CD4-positive, alpha-beta T cell (primary cell): ENCODE measurements at places on chromosomes 1 and 21. TPM values are rescaled to one million over a fixed set of nuclear protein-coding genes. Genes with fewer than 3 reads are reported as not detected.

GRCh38 chr21:31987696-31988095 is 114.9 kb downstream of the HUNK start:
- H3K36me3 ChIP-seq = no peaks in the 10 kb centered on the region
- H3K4me3 ChIP-seq = no peak overlapping the region
- H3K27me3 ChIP-seq = no peaks in the 10 kb centered on the region
- H3K4me1 ChIP-seq = no peaks in the 10 kb centered on the region
- no peak overlapping the region for H3K27ac ChIP-seq

DNA sequence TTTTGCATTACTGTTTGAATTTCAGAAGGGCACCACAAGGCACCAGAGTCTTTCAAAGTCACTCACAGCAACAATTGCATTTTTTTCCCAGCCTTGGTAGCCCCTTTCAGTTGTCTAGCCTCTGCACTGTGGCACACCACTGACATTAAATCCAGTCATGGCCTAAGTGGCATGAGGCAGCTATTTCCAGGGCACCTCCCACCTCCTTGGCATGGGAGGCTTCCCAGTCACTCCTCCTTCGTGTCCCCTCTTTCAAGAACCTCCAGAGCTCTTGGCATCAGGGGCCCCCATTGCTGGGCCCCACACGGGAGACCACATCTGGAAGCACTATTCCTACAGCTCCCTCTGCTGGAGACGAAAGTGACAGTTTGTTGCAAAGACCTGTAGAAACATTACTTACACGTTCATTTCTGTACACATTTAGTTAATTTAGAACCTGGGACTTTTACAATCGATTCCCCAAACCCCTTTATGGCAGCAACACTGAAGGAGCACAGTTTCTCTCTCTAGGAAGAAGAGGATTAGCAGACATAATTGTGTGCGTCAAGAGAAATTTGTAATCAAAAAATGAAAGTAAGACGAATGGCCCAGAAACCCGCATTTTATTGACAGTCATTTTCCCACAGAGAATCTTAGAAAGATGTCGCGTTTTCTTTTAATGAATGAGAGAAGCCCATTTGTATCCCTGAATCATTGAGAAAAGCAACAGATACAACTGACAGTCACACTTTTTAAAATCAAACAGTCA is 5.7 kb upstream of the CHD5 start:
- no peak overlapping the region for H3K27ac ChIP-seq
- no peak overlapping the region for H3K4me3 ChIP-seq
- H3K36me3 ChIP-seq = peaks cover 40% of the 10 kb centered on the region
- H3K27me3 ChIP-seq = peaks cover 13% of the 10 kb centered on the region
- H3K4me1 ChIP-seq = peaks cover 8% of the 10 kb centered on the region

The LHX4 gene
- not detected for total RNA-seq

The S100A7 gene
- not detected for total RNA-seq

The PCSK9 gene
- total RNA-seq = not detected

GRCh38 chr1:161727256-161727924 is 6.0 kb downstream of the FCRLB start:
- no peaks in the 10 kb centered on the region for H3K27me3 ChIP-seq
- H3K4me3 ChIP-seq = peak overlapping the region; percentile 80
- peak overlapping the region; percentile 40 for H3K27ac ChIP-seq
- H3K4me1 ChIP-seq = peaks cover 33% of the 10 kb centered on the region
- DNase-seq = peak; percentile 80

DNA sequence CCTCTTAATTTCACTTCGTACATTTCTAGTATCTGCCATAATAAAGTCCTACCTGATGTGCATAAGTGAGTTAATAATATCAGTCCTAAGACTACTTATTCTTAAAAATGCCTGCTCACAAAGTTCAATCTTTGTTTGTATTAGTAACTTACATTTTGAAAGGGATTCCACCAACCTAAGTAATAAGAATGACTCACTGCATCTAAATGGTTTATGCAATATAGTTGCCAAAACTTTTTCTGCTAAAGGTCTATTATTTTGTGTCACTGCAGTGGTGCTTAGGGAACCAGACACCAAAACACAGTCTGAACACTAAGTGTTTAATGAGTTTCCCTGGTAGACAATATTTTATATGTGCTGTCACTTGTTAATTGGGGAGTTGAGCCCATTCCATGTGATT is 1.8 kb downstream of the ZNF669 start:
- DNase-seq = no peak
- H3K27ac ChIP-seq = no peak overlapping the region
- H3K27me3 ChIP-seq = peaks cover 9% of the 10 kb centered on the region
- peaks cover 15% of the 10 kb centered on the region for H3K4me1 ChIP-seq
- H3K4me3 ChIP-seq = no peak overlapping the region

- peaks cover 31% of the 10 kb centered on the region for H3K36me3 ChIP-seq
- H3K4me3 ChIP-seq = peak overlapping the region; percentile 82
- no peaks in the 10 kb centered on the region for H3K27me3 ChIP-seq
Observed at GRCh38 chr1:24416666-24417391, 1.2 kb downstream of the NIPAL3 start.

GRCh38 chr1:9070486-9070885 is 1.1 kb upstream of the SLC2A5 start:
- H3K4me1 ChIP-seq = peaks cover 3% of the 10 kb centered on the region
- no peak for DNase-seq
- H3K27me3 ChIP-seq = no peaks in the 10 kb centered on the region
- H3K27ac ChIP-seq = no peak overlapping the region
- no peak overlapping the region for H3K4me3 ChIP-seq

DNA sequence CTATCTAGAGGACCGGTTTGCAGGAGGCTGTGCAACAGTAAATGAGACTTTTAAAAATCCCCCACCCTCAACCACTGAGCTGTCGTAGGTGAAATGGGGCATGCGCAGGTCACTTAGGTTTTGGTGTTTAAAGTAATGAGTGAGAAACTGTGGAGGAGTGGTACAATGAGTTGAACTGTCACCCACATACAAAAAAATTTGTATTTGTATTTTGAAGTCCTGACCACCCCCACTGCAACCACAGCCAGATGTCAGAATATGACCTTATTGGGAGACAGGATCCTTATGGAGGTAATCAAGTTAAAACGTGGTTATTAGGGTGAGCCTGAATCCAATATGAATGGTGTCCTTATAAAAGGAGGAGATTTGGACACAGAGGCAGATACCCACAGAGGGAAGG is 1.6 kb upstream of the IRF6 start:
- no peaks in the 10 kb centered on the region for H3K36me3 ChIP-seq
- H3K4me1 ChIP-seq = peaks cover 8% of the 10 kb centered on the region
- no peak overlapping the region for H3K4me3 ChIP-seq
- H3K27me3 ChIP-seq = peaks cover 4% of the 10 kb centered on the region
- no peak for DNase-seq
- no peak overlapping the region for H3K27ac ChIP-seq

GRCh38 chr1:202807926-202808757 is at the start of gene KDM5B:
Gene KDM5B, minus strand, starts transcription at chr1:202808421. Its CDS starts 116 bp downstream, at chr1:202808305.
- no peak within 1 kb of the TSS for H3K27ac ChIP-seq
- H3K4me1 ChIP-seq = peaks cover 33% of the 10 kb centered on the region
- no peaks in the 10 kb centered on the region for H3K36me3 ChIP-seq
- no peaks in the 10 kb centered on the region for H3K27me3 ChIP-seq
- peak; percentile 57 for DNase-seq

- H3K4me1 ChIP-seq = peaks cover 17% of the 10 kb centered on the region
- no peak for DNase-seq
- no peak overlapping the region for H3K27ac ChIP-seq
- H3K36me3 ChIP-seq = no peaks in the 10 kb centered on the region
Observed at GRCh38 chr1:67169932-67170331, 3.7 kb downstream of the IL23R start.

GRCh38 chr1:41439234-41439633 is 45.2 kb downstream of the EDN2 start:
- no peak overlapping the region for H3K27ac ChIP-seq
- no peak overlapping the region for H3K4me3 ChIP-seq
- H3K27me3 ChIP-seq = peaks cover 16% of the 10 kb centered on the region
- no peaks in the 10 kb centered on the region for H3K36me3 ChIP-seq
- no peak for DNase-seq

GRCh38 chr21:32813265-32813903 is 41.8 kb upstream of the PAXBP1 start:
- no peaks in the 10 kb centered on the region for H3K36me3 ChIP-seq
- no peak for DNase-seq
- H3K27me3 ChIP-seq = no peaks in the 10 kb centered on the region
- H3K27ac ChIP-seq = no peak overlapping the region

- H3K4me1 ChIP-seq = peaks cover 14% of the 10 kb centered on the region
- H3K27me3 ChIP-seq = peaks cover 29% of the 10 kb centered on the region
- no peak overlapping the region for H3K4me3 ChIP-seq
- DNase-seq = no peak
- no peaks in the 10 kb centered on the region for H3K36me3 ChIP-seq
Observed at GRCh38 chr1:43533584-43533983, 2.9 kb downstream of the PTPRF start.

The WDR47 gene
- total RNA-seq = 16.2 TPM

The PDXK gene
- 77.0 TPM for total RNA-seq

The S100A7A gene
- not detected for total RNA-seq

The CLCA1 gene
- total RNA-seq = not detected

The ZCCHC17 gene
- total RNA-seq = 7.6 TPM

DNA sequence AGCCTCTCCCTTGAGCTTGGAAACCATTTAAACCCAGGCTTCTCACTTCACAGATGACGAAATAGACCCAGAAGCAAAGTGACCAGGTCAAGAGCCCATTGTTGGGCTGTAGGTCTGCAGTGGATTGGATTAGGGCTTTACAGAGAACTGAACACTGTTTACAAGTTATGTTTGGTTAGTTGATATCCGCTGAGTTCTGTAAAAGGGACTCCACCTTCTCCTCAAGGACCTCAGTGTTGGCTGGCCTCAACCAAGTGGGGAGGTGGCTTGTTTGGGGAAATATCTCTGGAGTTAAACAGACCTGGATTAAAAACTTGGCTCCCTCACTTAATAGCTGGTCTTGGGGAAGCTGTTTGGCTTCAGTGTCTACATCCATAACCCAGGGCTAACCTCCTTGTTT is 88.1 kb downstream of the UCK2 start:
- DNase-seq = no peak
- H3K36me3 ChIP-seq = no peaks in the 10 kb centered on the region
- no peaks in the 10 kb centered on the region for H3K27me3 ChIP-seq
- H3K27ac ChIP-seq = no peak overlapping the region

GRCh38 chr1:37123276-37124115 is 89.2 kb upstream of the GRIK3 start:
- no peaks in the 10 kb centered on the region for H3K4me1 ChIP-seq
- no peak overlapping the region for H3K4me3 ChIP-seq
- no peaks in the 10 kb centered on the region for H3K36me3 ChIP-seq
- no peak overlapping the region for H3K27ac ChIP-seq

DNA sequence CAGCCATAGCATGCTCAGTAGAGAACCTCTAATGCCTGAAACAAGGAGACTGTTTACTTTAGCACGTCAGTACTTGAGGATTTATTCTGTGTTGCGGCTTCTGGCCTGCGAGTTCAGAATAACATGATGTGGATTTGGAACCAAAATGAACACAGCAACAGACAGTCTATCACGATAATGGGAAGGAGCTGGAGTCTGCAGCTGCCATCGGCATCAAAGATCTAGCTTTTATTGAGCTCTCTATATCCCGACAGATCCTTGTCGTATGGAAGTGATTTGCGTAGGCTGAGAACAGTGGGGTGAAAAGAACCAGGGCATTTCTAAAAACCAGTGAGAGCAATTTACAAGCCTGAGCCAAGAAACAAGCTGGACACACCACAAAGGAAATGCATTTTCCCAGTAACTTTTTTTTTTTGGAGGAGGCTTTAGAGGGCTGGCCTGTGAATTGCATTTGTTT is 294.2 kb downstream of the KIF26B start:
- no peaks in the 10 kb centered on the region for H3K4me1 ChIP-seq
- no peaks in the 10 kb centered on the region for H3K27me3 ChIP-seq
- DNase-seq = no peak
- no peaks in the 10 kb centered on the region for H3K36me3 ChIP-seq

The SYT6 gene
- not detected for total RNA-seq

The OR2L13 gene
- total RNA-seq = not detected

The LMOD1 gene
- total RNA-seq = not detected

GRCh38 chr1:211783897-211784296 is 46.7 kb downstream of the LPGAT1 start:
- H3K36me3 ChIP-seq = peaks cover 16% of the 10 kb centered on the region
- no peaks in the 10 kb centered on the region for H3K27me3 ChIP-seq
- H3K4me1 ChIP-seq = no peaks in the 10 kb centered on the region
- no peak overlapping the region for H3K27ac ChIP-seq
- no peak for DNase-seq
- no peak overlapping the region for H3K4me3 ChIP-seq

DNA sequence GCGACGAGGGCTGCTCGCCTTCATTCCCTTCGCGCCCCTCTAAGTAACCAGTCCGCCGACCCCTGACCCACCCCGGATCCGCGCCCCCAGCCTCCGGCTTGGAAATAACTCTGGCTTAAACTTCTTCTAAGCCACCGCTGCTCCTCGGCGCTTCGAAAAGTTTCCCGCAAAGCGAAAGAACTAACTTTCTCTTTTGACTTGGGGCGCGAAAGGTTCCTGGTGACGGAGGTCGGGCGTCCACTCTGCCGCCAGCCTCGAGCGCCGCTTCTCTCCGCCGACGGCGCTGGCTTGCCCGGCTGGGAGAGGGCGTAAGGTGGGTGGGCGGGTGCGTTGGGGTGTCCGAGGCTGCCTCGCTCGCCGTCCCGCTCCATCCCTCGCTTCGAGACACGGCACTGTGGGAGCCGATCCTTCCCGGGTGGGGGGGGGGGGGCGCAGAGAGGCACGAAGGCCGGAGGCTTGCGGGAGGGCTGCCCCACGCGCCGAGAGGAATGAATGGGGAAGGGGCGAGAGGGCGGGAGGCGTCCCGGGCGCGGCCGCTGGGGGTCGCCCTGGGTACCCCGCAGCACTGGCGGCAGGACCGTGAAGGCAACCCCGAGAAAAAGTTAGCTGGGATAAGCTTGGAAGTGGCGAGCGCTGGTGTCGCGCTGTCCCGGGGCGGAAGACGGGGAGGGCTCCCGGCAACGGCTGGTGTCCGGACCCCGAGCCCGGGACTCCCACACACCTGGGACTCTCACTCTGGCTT is 569 bp downstream of the ATF3 start:
- H3K36me3 ChIP-seq = no peaks in the 10 kb centered on the region
- H3K4me1 ChIP-seq = peaks cover 38% of the 10 kb centered on the region
- peaks cover 57% of the 10 kb centered on the region for H3K27me3 ChIP-seq
- peak overlapping the region; percentile 82 for H3K4me3 ChIP-seq
- no peak overlapping the region for H3K27ac ChIP-seq

The MSH4 gene
- total RNA-seq = 0.25 TPM

The FAM3B gene
- not detected for total RNA-seq

The KRTAP19-1 gene
- not detected for total RNA-seq

The CR1L gene
- total RNA-seq = not detected

DNA sequence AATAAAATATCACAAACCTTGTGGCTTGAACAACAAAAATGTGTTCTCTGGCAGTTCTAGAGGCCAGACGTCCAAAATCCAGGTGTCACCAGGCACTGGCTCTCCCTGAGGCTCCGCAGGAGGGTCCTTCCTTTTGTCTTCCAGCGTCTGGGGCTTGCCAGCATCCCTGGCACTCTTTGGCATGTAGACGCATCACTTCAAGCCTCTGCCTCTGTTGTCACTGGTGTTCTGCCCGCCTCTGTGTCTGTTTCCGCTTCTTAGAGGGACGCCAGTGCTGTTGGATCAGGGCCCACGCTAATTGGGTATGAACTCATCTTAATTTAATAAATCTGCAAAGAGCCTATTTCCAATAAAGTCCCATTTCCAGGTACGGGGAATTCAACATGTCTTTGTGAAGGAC is 273.7 kb upstream of the C1orf174 start:
- peaks cover 4% of the 10 kb centered on the region for H3K4me1 ChIP-seq
- DNase-seq = no peak

The CDCA8 gene
- 0.25 TPM for total RNA-seq

GRCh38 chr1:12621346-12622335 is 3.6 kb upstream of the DHRS3 start:
- H3K4me1 ChIP-seq = peaks cover 37% of the 10 kb centered on the region
- no peak overlapping the region for H3K4me3 ChIP-seq
- H3K27me3 ChIP-seq = no peaks in the 10 kb centered on the region
- no peaks in the 10 kb centered on the region for H3K36me3 ChIP-seq
- DNase-seq = no peak
